ENCODE measurements at places on chromosomes 3 and 15.

GRCh38 chr15:70101459-70102113 lies 3.9 kb upstream of the TLE3 start:
- no peak for DNase-seq
- H3K4me1 ChIP-seq: peaks cover 33% of the 10 kb centered on the region
- no peaks in the 10 kb centered on the region for H3K27me3 ChIP-seq
- H3K27ac ChIP-seq: peak overlapping the region; percentile 66
- no peak overlapping the region for H3K4me3 ChIP-seq
- H3K36me3 ChIP-seq: no peaks in the 10 kb centered on the region

GRCh38 chr15:91710080-91710698 lies 143.3 kb upstream of the SLCO3A1 start:
- no peak overlapping the region for H3K4me3 ChIP-seq
- no peaks in the 10 kb centered on the region for H3K27me3 ChIP-seq
- no peak for DNase-seq
- no peaks in the 10 kb centered on the region for H3K36me3 ChIP-seq

- H3K4me1 ChIP-seq: no peaks in the 10 kb centered on the region
- H3K27me3 ChIP-seq: no peaks in the 10 kb centered on the region
- H3K27ac ChIP-seq: no peak overlapping the region
- DNase-seq: no peak
- H3K4me3 ChIP-seq: no peak overlapping the region
- no peaks in the 10 kb centered on the region for H3K36me3 ChIP-seq
These were observed 216.2 kb downstream of the ITPR1 start for GRCh38 chr3:4709341-4709740.

- no peak for DNase-seq
- no peak overlapping the region for H3K4me3 ChIP-seq
- H3K27ac ChIP-seq: no peak overlapping the region
- H3K4me1 ChIP-seq: no peaks in the 10 kb centered on the region
- H3K36me3 ChIP-seq: no peaks in the 10 kb centered on the region
These were observed 266.1 kb downstream of the SV2B start for GRCh38 chr15:91366111-91366510.

- H3K4me1 ChIP-seq: no peaks in the 10 kb centered on the region
- peak; percentile 45 for DNase-seq
- no peaks in the 10 kb centered on the region for H3K27me3 ChIP-seq
- no peak overlapping the region for H3K4me3 ChIP-seq
- no peaks in the 10 kb centered on the region for H3K36me3 ChIP-seq
These were observed 16.6 kb downstream of the ABTB1 start for GRCh38 chr3:127689266-127689860.
